NCI-H1105 treated with DMSO at 0.1 percent for 48 hours (cell line): ENCODE measurements at places on chromosomes 16 and 17.

GRCh38 chr17:58250344-58251011 is 12.1 kb downstream of the LPO start:
- no peak for DNase-seq

DNA sequence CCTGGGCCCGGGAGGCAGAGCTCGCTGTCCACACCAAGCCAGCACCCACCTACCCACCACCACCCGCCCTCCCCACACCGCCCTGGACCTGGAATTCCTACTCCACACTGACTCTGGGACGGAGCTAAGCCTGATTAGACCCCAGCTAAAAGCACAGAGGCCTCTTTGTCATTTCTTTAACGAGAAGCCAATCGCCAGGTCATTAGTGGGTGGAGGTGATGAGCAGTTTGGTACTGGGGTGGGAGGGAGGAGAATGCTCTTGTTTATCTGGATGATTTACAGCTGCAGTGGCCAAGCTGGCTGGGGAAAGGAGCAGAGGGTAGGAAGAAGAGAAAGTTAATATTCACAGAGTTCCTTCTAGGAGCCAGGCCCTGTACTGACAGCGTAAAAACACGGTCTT is 6.0 kb upstream of the BHLHA9 start:
- no peak for DNase-seq

- DNase-seq: no peak
Measured at GRCh38 chr16:3706253-3707012, 10.9 kb downstream of the TRAP1 start.

GRCh38 chr17:59342681-59343131 is 11.3 kb downstream of the YPEL2 start:
- DNase-seq: no peak

DNA sequence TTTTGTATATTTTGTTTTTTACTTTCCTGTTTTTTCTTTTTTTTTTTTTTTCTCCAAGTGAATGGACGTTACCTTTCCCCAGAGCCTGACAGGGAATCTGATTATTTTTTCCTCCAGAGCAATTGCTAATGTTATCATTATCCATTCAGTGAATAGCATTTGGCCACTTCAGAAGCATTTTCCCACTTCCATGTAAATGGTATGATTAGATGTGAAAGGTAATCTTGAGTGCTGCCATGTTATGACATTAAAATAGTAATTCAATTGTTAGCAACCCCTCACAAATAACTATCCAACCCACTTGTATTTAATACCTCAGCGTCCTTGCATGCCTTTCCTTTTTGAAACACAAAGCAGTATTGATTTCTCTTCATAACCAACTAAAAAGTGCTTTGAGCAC is 1243.8 kb downstream of the CDH8 start:
- DNase-seq: peak; percentile 80

DNA sequence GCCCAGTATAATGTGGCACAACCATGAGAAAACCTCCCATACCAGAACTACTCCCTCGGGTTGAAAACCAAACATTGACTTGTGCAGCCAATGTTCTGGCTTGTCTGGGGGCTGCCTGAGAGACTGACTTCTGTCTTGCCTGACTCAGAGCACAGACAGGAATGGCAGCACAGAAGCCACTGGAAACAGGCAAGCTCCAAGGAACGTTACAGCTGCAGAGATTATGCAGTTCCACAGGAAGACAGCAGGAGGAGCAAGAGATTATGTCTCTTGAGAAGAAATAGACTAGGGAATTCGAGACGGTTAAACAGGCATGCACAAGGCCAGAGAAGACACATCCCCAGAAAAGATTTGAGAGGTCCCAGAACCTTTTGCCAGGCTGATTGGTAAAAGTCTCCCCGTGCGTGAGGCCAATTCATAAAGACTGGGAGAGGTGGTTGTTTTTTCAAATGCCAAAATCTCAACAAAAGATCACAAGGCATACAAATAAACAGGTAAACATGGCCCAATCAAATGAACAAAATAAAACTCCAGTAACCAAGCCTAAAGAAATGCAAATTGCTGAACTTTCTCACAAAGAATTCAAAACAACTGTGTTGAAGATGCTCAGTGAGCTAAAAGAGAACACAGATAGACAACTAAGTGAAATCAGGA is 90.6 kb upstream of the CDH5 start:
- peak; percentile 43 for DNase-seq

DNA sequence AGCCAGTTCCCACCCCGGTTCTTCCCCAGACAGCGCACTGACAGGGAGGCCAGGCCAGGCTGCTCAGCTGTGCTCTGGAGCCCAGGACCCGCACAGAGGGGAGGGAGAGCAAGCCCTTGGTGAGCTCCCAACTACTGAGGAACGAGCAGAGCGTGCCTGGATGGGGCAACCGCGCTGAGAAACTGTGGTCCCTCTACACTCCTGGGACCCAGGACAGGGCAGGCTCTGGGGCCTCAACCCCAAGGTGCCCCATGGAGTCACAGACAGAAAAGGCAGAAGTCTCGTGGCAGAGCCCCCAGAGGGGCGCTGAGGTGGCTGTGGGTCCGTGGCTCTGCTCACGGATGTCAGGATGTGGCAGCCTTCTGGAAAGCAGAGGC is 16.3 kb downstream of the SLX4 start:
- no peak for DNase-seq

DNA sequence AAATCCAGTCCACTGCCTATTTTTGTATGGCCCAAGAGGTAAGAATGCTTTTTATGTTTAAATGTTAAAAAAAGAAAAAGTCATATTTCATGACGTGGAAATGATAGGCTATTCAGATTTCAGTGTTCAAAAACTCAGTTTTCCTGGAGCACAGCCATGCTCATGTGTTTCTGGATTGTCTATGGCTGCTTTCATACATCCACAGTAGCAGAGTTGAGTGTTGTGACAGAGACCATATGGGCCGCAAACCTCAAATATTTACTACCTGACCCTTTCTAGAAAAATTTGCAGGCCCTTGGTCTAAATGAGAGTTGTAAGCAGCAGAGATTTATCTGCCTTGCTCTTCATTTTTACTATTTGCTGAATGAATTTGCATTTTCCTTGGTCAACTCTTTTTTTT is 264.1 kb downstream of the CBLN1 start:
- no peak for DNase-seq
